CD4-positive, alpha-beta T cell treated with Interleukin-15 for 4 hours (primary cell): ENCODE measurements at places on chromosomes 4 and X.

GRCh38 chr4:152382057-152382785 lies 153.7 kb downstream of the FBXW7 start:
- no peak for DNase-seq

DNA sequence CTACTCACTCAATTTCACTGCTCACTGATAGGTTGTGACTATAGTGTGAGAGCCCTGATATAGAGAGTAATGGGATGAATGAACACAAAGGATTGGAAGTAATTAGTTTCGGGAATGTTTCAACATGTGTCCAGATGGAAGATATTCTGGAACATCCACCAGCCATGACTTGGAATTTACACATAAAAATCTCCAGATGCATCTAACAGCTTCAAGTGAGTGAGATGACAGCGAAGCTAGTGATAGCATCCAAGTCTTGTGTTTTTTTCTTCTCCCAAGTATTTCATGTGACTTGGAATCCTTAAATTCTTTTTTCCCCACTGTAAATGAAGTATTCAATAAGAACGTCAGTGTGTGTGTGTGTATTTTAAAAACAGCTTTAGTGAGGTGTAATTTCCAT lies 82.1 kb downstream of the CLDN34 start:
- no peak for DNase-seq

DNA sequence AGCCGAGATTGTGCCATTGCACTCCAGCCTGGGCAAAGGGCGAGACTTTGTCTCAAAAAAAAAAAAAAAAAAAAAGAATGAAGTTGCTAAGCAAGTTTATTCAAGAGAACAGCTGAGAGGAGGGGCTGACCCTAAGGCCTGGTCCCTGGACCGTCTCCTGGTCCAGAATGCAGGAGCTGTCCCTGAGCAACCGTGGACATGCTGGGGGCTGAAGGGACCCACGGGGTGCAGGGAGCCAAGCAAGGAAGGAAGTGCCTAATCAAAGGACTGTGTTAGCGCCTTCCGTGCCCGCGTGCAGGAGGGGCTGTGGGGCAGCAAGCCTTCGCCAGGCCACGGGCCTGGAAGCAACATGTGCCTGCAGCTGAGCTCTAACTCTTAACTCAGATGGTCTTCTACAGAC lies 39.1 kb upstream of the CDKN2AIP start:
- no peak for DNase-seq

DNA sequence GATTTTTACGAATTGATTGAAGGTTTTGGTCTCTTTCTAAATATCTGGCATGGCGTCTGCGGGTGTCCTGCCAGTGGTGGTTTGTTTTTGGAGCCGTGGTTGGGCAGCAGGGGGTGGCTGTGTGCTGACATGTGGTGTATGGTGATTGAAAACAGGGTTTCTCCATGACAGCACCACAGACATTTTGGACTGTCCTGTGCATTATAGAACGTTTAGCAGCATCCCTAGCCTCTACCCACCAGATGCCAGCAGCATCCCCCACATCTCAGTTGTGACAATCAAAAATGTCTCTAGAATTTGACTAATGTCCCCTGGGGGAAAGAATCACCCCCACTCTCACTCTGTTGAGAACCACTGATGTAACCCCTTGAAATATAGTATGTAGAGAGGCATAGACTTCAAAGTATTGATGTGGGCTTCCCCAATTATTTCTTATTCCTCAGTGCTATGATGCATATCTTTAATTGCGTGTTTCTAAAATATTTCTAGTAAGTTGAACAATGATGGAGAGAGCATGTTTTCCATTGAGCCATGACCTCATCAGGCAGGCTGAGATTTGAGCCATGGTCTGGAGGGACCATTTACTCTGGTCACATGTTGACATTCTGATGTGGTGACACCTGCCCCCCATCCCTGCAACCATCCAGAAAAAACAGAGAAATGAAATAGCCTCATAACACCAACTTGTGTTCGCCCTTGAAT lies 77.4 kb upstream of the MID1 start:
- no peak for DNase-seq

DNA sequence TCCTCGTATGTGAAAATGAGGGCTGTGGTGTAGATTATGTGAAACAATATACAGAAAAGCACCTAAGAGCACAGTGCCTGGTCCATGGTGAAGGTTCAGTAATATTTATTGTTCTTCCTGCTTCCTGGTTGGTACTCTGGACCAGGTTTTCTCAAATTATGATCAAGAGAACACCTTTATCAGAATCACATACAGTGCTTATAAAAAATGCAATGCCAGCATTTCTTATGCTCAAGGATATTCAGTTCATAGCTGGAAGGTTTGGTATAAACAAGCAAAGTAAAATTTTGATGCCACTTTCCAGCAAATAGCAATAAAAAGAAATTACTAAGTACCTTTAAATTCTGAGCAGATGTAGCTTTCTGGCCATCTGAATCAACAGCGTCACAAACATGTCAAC lies 1412.4 kb downstream of the RPA4 start:
- DNase-seq = no peak

DNA sequence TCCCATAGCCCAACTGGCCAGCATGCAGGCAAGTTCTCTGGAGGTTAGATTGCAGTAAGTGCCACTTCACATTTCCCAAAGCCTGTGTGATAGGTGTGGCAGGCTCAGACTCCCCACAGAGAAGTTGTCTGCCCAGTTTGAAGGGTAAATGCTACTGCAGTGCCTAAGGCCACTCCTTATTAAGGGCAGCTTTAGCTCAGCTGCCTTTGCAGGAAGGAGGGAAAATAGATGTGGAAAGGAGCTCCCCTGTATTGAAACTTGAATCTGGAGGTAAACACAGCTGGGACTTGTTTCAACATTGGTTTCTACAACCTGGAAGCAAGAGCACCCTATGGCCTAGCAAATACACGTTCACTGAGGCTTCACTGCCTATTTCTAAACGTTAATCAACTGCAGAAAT lies 22.4 kb downstream of the NEXMIF start:
- no peak for DNase-seq
